Mesothelial cell of epicardium (in vitro differentiated cells): ENCODE measurements at places on chromosomes 1 and 21.

DNA sequence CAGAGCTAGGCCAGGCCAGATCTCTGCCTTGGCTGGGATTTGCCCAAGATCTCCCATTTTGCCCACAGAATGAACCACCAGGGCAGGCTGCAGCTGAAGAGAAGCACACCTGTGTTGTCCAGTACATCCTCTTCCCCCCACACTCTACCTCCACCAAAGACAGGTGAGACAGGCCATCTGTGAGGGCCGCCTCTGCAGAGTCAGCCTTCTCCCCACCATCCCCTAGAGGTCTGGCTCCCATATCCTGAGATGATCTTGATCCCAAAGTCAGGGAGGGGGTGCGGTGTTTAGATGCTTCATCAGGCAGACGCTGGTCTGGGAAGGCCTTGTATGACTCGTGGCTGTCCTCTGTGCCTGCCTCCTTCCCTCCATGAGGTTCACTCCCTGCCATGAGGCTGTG is 28.7 kb downstream of the HYI start:
- no peak for DNase-seq

DNA sequence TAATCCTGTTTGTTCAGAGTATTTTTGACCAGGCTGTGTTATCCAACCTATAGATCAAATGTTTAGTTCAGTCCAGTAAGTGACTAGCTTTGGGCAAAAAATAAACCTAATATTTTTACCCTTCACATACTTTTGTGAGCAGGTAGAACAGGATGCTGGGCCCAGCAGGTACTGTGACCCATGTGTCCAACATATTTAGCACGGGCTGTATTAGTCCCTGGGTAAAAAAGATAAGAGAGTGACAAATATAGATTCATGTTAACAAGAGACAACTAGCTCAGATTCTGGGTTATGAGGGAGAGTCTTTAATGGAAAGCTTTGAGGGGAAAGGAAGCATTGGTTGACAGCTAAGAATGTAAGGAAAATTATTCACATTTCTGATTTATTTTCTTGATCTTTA is 43.1 kb downstream of the OLFM3 start:
- DNase-seq = no peak

GRCh38 chr1:26858891-26859640 is 3.9 kb upstream of the SFN start:
- no peak for DNase-seq

DNA sequence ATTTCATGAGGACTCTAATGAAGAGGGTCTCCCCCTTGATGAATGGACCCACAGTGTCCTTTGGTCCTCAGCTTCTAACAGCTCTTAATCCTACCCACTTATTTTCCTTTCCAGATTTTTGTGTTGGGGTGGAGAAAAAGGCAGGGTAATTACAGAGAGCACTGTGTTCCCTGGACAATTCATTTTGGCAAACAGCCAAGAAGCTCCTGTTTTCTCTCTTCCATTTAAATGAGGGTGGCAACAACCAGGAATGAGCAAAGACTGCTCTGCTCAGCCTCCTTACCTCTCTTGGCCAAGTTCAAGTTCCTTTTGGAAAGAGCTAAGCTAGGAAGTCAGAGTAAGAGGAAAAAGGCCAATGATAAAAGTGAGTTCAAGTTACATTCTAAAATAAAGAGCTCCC is 11.9 kb downstream of the XKR8 start:
- DNase-seq = no peak

DNA sequence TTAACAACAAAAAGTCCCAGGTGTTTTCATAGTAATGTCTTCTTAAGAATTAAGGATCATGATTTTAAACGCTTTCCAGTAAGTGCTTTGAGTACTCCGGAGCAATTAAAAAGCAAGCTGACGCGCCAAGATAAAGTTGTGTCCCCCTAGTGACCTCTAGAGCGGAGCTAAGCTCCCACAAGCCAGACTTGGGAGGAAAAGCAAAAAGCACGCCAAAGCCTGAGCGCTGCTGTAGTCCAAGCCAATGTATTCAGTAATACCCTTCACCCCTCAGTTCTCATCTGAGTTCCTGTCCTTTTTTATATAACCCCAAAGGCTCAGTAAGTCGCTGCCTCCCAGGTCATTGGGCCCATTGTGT is 3.5 kb upstream of the SLC44A5 start:
- no peak for DNase-seq

GRCh38 chr1:11046270-11046566 is 821 bp downstream of the MASP2 start:
- DNase-seq = no peak

DNA sequence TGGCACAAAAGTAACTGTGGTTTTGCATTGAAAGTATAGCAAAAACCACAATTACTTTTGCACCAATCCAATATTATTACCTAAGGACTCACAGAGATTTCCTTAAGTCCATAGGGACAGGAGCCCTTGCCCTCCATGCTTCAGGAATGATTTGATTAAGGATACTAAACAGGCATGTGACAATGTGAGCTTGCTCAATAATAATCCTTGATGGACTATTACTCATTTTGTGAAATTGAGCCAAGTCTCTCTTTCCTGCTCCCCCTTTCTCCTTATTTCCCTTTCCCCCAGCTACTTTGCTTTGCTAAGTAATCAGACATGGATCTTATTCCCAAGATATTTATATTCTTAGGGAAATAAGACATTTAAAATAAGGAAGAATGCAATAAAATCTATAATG is 21.6 kb upstream of the RGL1 start:
- DNase-seq = no peak

- no peak for DNase-seq
Measured at GRCh38 chr1:206468571-206468970, 1.7 kb upstream of the IKBKE start.

GRCh38 chr1:66850989-66851388 is 49.9 kb upstream of the INSL5 start:
- DNase-seq = no peak

GRCh38 chr1:59927213-59927612 is 640 bp upstream of the CYP2J2 start:
- DNase-seq = no peak

- no peak for DNase-seq
Measured at GRCh38 chr1:85047144-85047471, 1.2 kb downstream of the MCOLN3 start.

DNA sequence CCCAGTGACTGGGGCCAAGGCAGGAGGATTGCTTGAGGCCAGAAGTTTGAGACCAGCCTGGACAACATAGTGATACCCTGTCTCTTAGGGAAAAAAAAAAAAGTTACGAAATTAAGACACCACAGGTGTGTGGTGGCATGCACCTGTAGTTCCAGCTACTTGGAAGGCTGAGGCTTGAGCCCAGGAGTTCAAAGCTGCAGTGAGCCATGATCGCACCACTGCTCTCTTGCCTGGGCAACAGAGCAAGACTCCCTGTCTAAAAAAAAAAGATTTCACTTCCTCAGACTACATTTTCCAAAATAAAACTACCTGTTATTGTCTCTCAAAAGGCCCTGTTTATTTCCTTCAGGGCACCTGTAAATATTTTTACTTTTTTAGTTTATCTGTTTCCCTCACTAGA is 4.7 kb upstream of the STK40 start:
- DNase-seq = no peak

- no peak for DNase-seq
Measured at GRCh38 chr21:22421416-22422180, 1423.4 kb downstream of the NCAM2 start.

DNA sequence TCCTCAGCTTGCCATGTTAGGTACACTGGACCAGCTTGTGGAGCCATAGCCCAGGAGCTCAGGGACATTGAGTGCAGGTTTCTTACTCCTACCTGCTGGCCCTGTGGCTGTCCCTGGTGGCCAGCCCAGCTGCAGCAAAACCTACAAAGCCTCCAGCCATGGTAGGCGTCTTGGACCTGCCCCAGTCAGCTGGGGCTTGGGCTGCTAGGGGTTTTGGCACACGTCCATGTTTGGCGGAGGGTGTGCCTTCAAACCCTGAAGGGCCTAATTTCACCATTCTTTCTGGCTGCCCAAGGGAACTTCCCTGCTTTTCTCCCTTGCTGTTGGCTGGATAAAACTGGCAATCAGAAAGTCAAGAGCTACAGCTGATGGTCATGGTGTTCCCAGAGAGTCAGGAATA is 25.4 kb downstream of the HMGCS2 start:
- no peak for DNase-seq

GRCh38 chr1:11842154-11843041 is 5.2 kb downstream of the NPPA start:
- DNase-seq = no peak

DNA sequence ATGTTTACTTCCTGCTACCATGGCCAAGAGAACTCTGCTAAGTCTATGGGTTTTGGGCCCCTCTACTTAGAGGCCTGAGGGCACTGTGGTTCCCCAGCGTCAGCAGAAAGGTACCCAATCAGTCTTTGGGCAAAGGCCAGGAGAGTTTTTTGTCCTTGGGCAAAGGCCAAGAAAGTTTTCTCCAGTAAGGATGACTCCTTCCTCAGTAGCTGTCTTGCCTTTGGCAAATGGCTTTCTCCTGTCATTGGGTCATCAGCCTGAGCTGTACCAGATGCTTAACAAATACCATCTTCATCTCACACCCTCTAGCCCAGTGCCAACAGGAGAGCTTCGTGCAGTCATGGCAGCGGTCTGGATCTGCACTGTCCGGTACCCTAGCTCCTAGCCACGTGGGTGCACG is 199.3 kb upstream of the TMEM51 start:
- DNase-seq = no peak

DNA sequence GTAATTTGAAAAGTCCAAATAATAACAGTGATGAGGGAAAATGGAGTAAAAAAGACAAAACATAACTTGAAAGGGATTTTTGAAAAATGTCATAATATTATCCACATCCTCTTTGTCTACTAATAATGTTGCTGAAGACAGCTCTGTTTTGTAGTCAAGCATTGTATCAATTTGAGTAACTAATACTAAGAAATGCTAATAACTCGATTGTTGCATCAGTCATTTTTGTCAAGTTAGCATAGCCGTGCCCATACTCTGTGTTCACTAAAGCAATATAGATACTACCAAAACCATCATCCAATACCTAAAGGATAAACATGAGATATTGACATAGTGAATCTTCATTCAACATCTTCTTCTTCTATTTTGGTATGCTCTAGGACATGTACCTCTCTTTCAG is 17.3 kb downstream of the PDC start:
- DNase-seq = no peak

DNA sequence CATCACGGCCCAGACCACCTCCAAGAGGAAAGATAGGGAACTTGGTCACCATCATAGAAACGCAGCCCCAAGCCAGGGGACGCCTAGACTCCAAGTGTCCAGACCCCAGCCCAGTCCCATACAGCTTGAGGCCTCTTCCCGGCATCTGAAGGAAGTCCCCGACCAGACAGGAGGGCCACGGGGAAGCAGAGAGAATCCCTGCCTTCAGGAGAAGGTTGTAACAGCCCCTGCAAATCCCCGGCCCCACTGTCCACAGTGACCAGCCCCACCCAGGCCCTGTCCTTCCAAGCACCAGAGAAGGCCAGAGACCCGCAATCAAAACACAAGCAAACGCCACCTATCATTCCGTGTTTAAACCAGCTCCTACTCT is 1.7 kb downstream of the SLC19A1 start:
- DNase-seq = peak; percentile 13

DNA sequence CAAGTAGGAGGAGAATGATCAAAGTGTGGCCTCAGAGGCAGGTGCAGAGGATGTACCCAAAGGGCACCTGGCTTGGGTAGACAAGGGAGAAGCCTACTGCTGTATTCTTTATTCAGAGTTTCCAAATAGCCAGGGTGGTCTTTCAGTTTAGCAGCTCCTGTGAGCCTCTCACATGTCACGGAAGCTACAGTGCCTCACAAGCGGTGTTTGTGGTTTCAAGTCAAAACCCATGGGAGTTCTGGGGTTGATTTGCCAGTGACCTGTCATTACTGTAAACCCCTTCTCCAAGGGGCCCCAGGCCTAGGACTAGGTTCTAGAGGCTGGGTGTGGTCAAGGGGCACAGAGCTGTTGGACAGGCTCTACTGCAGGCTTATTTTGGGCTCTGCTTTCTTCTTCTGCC is 10.2 kb upstream of the IL10 start:
- no peak for DNase-seq

- no peak for DNase-seq
Measured at GRCh38 chr1:174131032-174131638, 28.2 kb upstream of the RABGAP1L start.

GRCh38 chr1:39576016-39576657 is 453 bp downstream of the PABPC4 start:
- peak; percentile 61 for DNase-seq
